ENCODE measurements at places on chromosomes 7 and 10.

GRCh38 chr7:26657686-26658388 is 206.6 kb downstream of the SKAP2 start:
- DNase-seq: no peak

GRCh38 chr10:36801660-36802059 is 323.7 kb upstream of the ANKRD30A start:
- DNase-seq: no peak

DNA sequence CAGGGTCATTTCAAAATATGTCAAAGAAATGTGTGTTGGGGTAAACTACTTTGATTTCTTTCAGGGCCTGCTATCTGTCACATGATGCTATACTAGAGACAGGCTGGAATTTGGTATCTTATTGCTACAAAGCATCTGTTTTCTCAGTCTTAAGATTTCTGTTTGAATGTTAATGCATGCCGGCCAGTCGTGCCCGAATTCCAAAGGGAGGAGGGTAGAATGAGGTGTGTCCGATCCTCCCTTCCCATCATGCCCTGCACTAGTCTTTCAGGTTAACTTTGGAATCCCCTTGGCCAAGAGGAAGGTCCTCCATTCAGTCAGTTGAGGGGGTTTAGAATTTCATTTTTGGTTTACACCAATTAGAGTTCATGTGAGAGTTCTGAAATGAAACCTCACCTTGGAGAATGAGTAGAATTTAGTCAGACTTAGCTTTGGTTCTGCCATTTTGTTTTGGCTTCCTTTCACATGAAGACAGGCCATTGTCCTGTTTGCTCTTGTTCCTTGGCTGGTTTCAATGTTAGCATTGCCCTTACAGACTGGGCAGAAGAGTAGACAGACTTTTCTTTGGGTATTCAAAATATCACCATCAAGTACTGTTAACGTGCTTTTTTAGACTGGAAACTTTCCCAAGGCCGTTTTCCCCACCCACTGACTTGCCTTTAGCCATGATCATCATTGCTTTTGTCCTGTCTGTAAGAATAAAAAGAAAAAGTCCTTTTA is 95.8 kb downstream of the CAMK1D start:
- no peak for DNase-seq

DNA sequence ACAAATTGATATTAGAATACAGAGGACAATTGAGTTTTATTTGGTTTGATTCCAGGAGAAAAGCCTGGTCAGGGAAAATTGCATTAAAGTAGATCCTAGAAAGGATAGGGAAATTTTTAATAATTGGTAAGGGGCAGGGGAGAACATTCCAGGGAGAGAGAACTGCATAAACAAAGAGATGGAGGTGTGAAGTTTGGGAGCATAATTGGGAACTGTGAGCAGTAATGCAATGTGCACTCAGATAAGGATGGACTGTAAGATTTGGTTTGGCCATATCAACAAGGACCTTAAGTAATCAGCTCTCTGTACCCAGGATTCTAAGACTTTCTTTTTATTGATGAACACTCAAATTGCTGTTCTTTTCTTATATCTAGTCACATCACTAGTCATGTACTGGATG is 41.4 kb downstream of the ZMYND11 start:
- DNase-seq: peak; percentile 3

DNA sequence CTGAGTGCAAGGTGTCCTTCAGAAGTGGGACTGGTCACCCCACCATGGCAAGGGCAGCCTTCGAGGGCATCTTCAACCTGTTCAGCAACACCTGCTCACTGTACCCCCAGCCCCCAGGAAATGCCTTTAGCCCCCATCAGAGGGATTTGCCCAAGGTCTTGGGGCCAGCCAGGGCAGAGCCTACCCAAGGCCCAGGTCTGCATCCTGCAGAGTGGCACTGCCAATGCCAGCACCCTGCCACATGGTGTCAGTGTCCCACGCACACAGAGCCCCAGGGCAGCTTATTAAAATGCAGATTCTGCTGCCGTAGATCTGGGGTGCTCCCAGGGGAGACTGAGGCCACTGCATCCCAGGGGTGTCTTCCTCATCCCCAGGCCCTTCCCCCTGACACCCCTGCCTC is 106.2 kb upstream of the KCTD7 start:
- no peak for DNase-seq

DNA sequence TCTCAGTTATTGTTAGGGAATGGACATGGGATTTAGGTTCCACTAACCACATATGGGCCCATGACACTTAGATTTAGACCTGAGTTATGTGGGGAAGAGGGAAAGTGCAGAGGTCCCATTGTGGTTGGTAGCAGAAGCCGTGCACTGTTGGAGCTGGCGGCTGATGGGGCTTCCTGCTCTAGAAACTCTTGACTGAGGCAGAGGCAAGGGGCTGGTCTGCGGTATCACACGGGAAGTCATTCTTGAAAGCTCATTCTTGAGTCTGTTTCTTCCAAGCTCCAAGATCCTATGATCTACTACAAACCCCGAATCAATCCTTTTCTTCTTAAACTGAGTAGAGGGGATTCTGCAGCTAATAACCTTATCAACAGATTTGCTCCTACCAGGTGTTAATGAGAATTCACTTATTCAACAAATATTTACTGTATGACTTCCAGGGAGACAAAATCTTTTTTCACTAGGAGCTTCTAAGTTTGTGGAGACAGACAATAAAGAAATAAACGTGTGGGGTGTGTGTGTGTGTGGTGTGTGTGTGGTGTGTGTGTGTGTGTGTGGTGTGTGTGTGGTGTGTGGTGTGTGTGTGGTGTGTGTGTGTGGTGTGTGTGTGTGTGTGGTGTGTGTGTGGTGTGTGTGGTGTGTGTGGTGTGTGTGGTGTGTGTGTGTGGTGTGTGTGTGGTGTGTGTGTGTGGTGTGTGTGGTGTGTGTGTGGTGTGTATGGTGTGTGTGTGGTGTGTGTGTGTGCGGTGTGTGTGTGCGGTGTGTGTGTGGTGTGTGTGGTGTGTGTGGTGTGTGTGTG is 57.1 kb downstream of the AOC1 start:
- DNase-seq: no peak

DNA sequence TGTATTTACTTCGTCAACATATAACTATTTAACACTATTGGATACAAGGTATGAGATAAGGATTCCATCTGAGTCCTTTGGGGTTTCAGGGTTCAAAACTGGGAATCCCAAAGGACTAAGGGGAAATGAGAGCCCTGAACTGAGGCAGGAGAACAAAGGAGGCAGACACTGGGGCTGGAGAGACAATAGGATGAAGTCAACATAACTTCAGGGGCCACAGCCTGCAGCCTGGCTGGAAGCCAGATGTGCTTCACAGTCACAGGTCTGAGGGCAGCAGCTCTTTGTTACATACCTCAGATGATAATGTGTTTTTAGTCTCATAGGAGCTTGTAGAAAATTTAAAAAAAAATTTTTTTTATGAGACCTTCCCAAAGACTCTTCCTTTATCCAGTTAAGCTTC is 73.3 kb downstream of the NRF1 start:
- DNase-seq: no peak

GRCh38 chr7:122092964-122093797 is 50.9 kb downstream of the AASS start:
- peak; percentile 73 for DNase-seq
